ENCODE measurements at places on chromosomes 5 and 9.

GRCh38 chr5:122219436-122220166 is 90.3 kb downstream of the ZNF474 start:
- DNase-seq = no peak

- DNase-seq = no peak
These were observed 139.0 kb downstream of the ARHGEF28 start for GRCh38 chr5:73764996-73765395.

DNA sequence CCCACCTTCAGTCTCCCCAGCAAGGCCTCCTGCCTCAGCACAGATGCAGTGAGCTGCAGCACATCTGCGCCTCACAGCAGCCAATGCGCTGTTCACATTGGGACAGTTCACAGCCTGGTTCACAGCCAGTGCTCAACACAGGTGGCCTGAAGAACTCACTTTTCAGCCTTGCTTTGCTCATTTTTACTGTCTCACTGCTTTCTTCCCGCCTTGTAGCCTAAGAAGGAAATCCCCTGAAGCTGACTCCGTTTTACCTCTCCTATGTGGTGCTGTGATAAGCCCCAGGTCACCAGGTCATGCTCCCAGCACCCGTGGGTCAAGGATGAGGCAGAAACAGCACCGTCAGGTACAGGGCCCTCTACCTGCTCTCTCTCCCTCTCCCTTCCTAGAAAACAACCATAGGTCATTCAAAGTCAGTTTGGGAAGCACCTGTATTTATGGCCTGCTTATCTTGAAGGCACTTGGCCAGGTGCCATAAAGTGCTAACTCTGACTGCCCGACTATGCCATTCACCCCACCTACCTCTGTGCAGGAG is 1.1 kb downstream of the GCNT4 start:
- DNase-seq = no peak

DNA sequence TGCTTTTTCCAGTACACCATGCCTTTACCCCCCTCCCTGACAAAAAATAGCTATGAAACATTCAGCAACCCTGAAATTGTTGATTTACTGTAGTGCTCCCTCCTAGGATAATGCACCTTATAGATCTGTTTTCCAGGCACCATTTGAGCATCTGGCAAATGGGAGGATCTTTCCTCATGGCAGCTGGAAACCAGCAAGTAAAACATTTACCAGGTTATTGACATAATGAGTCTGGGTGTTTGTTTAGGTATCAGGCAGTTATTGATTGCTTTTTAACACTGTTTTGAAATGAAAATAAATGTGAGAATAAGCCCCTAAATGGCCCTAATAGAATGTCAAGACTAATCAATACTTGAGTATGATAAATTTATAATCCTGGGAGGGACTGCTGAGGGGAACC is 57.3 kb upstream of the KLF4 start:
- DNase-seq = no peak

DNA sequence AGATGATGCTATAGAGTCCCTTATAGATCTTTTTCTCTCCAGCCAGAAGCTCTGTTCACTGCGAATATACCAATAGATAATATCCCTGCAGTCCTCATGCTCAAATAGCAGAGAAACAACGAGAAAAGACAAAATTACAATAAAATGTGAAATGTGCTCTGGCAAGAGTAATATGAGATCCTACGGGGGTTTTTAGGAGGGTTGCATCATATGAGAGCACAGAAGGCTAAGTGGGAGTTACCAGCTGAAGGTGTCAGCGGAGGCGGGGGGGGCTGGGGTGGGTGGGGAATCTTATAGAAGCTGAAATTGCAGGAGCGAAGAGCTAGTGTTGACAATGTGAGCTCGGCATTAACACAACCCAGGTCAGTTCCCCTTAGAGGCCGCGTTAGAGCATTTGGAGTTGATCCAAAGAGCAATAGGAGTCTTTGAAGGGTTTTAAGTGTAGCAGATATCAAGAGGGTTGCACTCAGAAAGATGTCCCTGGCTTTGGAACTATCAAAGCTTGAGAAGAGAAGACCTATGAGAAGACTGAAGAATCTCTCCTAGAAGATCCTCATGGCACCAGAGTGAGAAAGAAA is 109.7 kb downstream of the BASP1 start:
- no peak for DNase-seq

- no peak for DNase-seq
These were observed 2.3 kb upstream of the IARS1 start for GRCh38 chr9:92295827-92296258.

- no peak for DNase-seq
These were observed 96.6 kb downstream of the FNBP1 start for GRCh38 chr9:129946246-129946995.

GRCh38 chr5:79408028-79408427 is 105.9 kb downstream of the HOMER1 start:
- no peak for DNase-seq

DNA sequence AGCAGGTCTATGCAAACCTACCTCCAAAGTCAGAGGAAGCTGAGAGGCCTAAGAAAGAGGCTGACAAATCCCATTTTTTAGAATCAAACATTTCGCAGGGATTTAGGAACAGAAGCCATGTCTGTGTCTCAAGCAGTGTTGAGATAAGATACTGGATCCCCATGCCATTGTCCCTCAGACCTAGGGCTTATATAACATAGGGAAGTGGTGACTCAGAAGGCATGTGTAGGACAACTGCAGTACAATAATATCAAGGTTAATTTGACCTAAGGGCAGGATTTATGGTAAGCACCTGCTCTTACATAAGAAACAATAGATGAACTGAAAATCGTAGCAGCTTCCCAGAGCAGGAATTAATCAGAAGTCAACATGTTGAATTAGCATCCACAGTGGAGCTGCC is 459.4 kb downstream of the ANXA1 start:
- no peak for DNase-seq

GRCh38 chr5:138051441-138052296 is 18.8 kb upstream of the FAM13B start:
- DNase-seq = no peak

GRCh38 chr5:80622756-80623155 is 31.7 kb upstream of the MSH3 start:
- DNase-seq = no peak

DNA sequence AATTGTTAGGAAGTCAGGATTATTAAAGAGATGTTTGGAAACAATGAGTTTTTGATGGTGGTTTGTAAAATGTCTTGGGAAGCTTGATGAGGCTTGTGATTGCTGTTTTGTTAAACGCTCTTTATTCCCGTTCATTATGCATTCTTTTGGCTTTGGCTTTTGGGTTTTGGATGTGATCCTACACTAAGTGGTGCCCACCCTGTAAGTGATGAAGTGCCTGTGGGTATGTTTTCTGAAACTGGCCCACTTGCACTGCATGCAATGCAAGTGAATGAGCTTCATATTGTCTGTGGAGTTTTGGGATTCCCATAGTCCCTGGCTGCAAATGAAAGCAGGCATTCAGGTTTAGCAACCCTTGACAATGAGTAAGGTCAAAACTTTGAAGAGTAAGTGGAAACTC is 1035.5 kb upstream of the WWC1 start:
- DNase-seq = no peak

DNA sequence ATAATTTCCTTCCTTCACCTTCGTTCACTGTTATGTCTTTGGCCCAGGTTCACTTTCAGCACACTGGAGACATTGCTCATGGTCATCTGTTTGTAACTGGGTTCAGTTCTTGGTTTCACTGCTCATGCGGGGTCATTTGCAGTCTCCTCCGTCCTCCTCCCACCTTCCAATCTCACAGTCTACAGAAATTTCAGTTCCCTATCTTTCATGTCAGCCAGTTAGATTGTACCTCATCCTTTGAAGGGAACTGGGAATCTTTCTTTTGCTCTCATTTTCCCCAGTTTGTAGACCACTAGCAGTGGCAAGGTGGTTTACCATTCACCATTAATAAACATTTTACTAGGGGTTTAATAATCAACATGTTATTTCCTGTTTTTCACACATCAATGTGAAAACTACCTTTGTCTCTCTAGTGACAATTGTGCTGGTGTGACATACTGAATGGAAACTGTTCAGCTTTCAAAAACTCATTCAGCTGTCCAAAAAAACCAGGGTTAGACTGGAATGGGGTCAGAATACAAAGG is 100.9 kb upstream of the IL6ST start:
- DNase-seq = no peak

DNA sequence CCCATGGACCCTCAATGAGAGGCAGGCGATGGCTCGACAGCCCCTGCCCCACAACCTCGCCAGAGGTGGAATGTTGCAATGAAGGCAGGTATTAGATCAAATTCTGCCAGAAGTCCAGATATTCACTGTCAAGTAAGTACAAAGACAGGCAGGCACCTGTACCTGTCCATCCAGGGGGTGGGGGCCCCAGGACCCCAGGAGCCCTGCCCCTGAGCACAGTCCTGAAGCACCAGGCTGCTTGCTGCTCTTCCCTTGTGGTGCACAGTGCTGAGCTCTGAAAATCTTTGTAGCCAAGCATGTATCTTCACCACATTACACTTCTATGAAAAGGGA is 26.2 kb upstream of the HMCN2 start:
- no peak for DNase-seq

GRCh38 chr9:78439866-78440830 is 143.2 kb downstream of the PSAT1 start:
- no peak for DNase-seq

DNA sequence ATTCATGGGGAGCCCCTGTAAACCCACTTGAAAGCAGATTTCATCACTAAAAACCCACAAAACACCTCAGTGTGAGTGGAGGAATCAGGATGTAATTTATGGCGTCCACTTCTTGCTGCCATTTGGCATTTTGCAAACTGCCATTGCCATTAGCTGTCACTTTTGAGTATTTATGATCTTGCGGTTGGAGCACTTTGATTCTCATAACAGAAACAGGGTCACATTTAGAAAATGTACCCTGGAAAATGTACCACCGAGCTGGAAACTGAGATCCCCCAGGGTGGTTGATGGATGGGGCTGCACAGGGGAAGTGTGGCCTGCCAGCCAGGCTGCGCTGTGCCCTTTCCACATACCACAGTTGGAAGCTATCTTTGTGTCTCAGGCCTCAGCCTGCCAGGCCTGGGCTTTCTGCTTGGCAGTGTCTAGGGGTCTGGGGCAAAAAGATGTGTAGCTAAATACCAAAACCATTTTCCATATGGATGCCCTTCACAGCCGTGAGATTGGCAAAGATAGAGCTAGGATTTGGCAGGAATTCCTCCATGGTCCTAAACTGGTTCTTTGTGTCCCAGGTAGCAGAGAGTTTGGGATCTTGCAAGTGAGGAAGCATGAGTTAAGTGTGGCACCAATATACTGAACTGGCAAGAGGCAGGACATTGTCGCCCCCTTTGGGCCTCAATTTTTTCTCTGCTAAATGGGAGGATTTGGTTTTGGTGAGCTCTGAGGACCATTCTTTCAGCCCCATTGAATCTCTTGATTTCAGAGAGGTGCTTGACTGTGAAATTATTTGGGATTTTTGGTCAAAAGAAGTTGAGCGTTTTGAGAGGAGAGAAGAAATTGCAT is 46.2 kb downstream of the GALNT10 start:
- no peak for DNase-seq

DNA sequence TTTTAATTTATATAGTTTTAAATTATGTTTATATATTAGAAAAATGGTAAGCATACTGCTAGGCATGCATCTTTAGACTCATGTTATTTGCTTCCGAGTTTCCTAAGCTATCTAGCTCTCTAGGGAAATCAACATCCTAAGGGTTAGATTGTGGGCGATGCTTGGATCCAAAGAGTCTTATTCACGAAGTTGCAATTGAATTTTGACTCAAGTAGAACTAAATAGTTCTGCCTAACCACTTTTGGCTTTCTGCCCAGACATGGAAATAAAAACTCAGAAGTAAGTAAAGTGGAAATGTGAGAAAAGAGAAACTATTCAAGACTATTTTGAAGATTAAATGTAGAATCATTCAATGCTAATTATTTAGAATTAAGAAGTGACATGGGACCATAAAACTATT is 440.4 kb downstream of the CDH18 start:
- no peak for DNase-seq

GRCh38 chr5:86039351-86039750 is 578.4 kb upstream of the COX7C start:
- no peak for DNase-seq

- DNase-seq = no peak
These were observed 176.1 kb downstream of the PCSK1 start for GRCh38 chr5:96256795-96257470.

DNA sequence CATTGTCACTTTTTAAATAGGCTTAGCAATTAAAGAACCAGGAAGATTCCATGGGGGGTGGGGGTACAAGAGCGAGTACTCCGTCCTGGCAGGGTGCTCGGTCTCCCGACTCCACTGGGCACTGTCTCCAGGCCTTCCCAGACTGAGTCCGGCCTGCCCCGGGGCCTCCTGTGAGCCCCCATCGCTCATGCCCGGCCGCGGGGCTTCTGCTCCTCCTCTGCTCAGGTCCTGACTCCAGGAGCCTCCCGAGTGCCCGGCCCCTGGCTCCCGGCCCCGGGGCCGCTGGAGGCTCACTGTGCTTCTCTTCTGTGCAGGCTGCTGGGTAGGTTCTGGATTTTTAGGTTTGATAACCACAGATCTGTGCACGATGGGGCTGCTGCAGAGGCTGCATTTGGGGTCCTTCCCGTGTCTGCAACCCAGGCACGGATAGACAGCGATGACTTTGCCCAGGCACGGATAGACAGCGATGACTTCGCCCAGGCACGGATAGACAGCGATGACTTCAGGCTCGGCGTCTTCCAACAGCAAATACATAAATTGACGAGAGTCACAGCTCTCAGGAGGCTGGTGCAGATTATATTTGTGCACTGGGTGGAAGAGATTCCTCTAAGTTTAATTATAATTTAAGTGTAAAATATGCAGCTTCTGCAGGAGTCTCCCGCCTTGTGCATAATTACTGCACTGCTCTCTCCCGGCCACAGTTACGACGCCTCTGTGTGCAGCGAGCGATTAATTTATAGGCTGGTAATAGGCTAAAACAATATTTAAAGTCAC is 74.8 kb upstream of the RXRA start:
- no peak for DNase-seq
